Naive B cell (primary cell): ENCODE measurements at places on chromosomes 2 and 18.
A peak's percentile ranks its signal among the peaks of the same experiment; 100 is the strongest.

- no peak for DNase-seq
These were observed 19.1 kb downstream of the SULT1C4 start for GRCh38 chr2:108396845-108397244.

DNA sequence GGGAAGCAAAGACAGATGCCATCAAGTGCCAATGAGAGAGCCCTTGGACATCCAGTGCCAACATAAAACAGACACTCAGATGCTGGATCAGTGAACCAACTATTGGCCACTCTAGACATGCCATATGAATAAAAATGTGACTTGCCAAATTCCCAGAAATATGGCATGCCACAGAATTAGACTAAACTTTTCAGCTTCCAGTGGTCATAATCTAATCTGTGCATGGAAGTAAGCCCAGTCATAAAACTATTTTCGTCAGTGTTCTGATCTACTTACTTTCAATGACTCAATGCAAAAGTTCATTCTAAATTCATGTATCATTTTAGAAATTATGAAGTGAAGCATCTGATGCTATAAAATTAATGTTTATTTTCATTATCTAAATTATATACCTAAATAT lies 1506.2 kb upstream of the NXPH2 start:
- no peak for DNase-seq

DNA sequence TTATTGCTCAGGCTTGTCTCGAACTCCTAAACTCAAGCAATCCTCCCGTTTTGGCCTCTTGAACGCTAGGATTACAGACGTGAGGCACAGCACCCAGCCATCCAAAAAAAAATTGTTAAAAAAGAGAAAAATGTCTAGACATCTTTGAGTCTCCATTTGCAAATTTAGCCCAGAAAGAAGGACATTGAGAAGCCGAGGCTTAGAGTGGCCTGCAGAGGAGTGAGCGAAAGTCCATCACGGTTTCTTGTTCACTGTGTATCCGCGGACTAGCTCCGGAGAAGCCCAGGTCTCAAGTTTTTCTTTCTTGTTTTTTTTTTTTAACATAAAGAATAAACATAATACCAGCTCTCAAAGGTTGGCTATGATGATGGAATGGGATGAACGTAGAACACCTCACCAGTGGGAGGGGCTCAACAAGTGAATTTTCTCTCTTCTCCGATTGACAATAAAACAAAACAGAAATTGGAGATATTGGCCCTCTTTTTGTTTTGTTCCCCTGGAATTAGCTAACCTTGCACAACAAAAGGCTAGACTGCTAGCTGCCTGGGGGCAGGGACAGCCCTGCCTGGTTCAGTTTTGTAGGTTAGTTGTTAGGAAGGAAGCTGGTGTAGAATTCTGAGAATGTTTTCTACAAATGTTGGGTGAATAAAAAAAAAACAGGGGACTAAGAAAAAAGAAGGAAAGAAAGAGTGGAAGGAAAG lies 163.4 kb downstream of the MYCN start:
- DNase-seq: no peak

DNA sequence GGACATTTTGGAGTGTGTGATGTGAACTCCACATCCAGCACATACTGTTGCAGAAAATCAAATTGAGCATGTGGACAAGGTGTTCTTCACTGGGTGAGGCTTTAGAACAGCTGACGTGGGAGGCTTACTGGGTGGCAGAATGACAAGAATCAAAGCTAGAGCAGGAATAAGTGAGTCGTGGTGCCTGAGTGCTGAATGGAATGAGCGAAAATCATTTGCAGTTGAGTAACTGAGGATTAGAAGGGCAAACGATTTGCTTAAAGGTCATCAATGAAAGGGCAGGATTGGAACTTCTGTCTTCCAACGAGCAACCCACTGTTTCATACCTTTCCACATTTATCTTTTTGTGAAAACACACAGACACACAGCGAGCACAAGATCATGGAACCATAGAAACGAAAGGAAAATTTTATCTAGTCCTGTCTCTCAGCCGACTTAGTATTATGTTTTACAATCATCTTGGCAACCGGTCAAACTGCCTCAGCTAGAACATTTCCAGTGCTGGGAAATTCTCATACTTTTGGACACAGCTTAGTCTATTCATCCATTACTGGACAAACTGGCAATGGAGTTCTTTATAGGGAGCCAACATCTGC lies 7.2 kb upstream of the DAW1 start:
- no peak for DNase-seq

- DNase-seq: peak; percentile 7
These were observed 593 bp downstream of the ZNF514 start for GRCh38 chr2:95158891-95159619.

GRCh38 chr2:173553593-173553992 lies 198.9 kb downstream of the CDCA7 start:
- no peak for DNase-seq

- no peak for DNase-seq
These were observed 95.5 kb downstream of the LTBP1 start for GRCh38 chr2:33042265-33042664.

DNA sequence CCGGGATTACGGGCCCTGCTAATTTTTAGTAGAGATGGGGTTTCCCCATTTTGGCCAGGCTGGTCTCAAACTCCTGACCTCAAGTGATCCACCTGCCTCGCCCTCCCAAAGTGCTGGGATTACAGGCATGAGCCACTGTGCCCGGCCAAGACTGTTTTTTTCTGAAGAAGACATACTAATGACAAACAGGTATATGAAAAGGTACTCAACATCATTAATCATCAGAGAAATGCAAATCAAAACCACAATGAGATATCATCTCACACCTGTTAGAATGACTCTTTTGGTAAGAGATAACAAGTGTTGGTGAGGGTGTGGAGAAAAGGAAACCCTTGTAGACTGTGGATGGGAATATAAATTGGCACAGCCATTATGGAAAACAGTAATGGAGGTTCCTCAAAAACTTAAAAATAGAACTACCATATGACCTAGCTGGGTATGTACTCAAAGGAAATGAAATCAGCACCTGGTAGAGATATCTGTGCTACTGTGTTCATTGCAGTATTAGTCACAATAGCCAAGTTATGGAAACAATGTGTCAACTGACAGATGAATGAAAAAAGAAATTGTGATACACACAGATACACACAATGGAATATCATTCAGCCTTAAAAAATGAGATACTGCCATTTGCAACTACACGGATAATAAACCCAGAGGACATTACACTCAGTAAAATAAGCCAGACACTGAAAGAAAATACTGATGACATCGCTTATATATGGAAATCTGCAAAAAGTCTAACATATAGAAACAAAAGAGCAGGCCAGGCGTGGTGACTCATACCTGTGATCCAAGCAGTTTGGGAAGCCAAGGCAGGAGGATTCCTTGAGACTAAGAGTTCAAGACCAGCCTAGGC lies 20.8 kb downstream of the SOS1 start:
- DNase-seq: no peak

DNA sequence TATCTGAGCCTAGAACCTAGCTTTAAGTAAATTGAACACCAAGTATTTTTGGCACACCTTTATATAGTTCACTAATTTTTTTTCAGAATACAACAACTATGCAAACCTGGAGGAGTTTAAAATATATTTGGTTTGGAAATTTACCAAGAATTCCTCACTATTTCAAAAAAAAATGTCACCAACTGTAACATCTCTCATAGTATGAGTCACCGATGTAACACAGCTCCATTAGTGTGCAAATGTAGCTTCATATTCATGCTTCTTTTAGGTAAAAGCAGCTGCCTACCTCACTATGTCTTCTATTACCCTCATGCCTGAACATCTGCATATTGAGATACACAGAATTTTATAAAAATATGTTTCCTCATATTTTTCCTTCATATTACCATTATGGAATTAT lies 80.5 kb downstream of the NRXN1 start:
- DNase-seq: no peak

DNA sequence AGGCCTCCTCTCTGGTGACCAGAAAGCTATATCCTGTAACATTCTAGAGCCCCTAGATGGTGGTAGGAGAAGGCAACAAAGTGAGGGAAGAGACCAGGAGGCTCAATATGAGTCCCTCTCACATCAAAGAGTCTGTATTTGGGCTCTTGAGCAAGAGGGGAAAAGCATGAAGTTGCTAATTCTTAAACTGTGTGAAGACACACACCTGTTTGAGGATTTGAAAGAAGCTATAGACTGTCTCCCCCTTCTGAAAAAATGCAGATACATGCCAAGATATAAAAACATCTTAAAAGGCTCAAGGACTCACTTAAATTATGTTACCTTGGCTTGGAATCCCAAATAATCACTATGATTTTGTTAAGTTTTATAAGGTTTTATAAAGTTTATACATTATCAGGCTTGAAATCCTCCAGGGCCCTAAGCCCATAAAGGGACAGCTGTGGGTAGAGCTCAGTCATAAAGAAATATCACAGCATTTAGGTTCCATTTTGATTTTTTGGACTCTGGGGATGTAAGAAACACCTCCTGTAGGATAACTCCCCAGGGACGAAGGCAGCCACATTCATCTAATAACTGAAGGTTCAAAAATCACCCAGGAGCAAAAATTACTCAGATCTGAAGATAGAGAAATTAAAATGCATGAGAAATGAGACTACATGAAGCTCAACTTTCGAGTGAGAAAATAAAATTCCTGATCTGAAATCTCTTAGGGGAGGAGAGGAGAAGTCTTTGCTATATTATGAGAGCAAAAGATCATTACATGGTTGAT lies 136.1 kb upstream of the LGALSL start:
- no peak for DNase-seq

DNA sequence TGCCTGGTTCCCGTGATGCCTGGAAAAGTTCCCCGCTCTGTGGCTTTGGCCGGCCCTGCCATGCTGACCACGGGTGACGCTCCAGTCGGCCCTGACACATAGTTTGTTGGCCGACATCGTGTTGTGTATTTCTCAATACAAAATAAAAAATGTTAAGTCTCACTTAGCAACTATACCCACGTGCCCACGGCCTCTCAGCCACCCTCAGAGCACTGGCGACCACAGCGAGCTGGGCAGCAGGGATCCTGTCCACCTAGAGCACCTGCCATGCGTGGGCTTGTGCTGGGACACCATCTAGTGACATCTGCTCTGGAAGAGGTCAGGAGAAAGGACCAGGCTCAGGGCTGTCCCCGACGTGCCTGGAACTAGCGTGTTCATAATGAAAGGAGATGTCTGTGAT lies 261.7 kb downstream of the HDAC4 start:
- no peak for DNase-seq

DNA sequence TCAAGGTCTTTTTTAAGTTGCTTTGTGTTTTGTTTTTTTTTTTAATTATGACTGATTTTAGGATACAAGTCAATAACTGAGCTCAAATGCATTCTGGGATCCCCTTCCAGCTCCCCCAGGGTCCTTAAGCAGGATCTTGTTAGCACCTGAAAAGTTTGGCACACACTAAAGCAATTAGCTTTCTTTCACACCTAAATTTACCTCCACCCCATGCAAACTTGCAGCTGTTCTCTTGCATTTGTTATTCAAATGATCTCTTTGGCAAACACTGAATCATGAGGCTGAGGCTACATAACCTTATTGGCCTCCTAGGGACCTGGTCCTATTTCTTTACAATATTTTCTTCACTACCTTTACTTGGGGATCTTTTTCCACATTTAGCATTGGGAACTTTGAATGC lies 2026.1 kb upstream of the CELF4 start:
- no peak for DNase-seq

- no peak for DNase-seq
These were observed 36.2 kb downstream of the LCT start for GRCh38 chr2:135800513-135801460.

DNA sequence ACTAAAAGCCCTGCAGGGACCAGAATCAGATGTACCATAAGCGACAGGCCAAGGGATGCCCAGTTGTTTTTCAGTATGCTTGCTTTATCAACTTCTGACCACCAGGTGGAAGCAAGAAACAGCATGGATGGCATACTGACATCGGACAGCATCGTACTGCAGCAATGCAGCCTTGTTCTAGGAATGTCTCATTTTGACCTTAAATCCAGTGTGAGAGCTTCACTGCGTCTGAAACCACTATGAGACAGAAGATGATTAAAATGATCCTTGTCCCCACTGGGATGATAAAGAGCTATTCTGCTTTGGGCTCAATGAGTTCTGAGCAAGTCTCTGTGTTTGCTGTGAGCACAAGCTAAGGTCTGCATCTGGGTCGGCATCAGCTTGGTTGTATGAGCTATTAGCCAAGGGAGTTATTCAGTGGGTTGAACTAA lies 54.3 kb downstream of the CDK15 start:
- peak; percentile 34 for DNase-seq

- DNase-seq: no peak
These were observed 60.4 kb downstream of the CIB4 start for GRCh38 chr2:26580751-26581150.

DNA sequence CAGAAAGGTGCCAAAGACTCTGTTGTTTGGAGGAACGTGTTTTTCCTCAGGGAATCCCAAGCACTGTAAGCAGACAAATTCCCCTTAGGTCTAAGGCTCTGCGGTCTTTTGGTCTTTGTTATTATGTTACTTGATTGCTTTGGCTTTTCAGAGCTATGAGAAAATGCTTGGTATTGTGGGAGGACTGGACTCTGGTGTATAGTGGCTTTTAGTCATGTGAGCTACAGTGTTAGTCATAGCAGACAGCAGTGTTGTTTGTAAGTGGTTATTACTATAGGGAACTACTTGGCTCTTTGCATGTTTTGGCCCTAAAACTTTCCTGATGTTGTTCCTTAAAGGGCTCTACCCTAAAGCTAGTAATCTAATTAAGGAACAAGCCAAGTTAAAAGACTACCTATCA lies 956.2 kb upstream of the LRATD1 start:
- no peak for DNase-seq

GRCh38 chr2:100242891-100243619 lies 79.2 kb downstream of the LONRF2 start:
- DNase-seq: peak; percentile 67

DNA sequence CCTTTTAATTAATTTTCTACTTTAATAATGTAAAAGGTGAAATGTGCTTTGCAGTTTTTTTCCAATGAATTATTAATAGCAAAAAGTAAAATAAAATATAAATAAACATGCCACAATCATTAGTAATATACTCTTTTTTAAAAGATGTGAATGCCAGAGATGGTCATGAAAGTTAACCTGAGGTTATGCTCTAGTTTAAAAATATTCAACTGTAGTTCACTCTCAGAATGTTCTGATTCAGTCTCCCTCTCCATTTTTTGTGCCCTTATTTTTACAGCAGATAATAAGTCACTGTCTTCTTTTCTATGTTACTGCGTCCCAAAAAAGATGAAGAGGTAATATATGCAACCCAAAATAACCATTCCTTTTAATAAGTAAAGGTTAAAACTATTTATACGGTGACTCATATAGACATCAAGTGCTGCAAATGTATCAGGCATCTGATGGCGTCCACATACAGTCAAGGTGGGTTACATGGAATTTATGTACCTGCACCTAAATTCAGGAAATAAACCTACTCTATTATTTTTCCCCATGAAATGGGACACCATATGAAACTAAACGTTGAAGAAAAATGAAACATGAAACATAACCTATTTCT lies 153.6 kb upstream of the ZNF804A start:
- no peak for DNase-seq

DNA sequence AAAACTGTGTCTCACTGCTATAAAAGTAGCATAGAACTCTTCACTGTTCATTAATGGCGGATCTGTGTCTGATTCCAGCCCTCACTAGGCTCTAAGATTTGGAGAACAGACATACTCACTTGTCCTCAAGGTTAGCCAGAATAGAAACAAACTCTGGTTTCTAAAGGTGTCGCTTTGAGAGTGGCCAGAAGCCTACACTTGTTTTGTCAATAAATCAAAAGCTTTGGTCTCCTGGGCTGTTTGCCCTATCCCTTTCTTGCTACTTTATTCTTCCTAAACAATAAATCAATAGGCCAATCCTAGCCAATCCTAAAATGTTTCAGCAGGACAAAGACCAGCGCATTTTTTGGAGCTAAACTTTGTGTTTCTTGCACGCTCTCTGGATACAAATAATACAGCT lies 1064.6 kb upstream of the CHAC2 start:
- DNase-seq: no peak

- no peak for DNase-seq
These were observed 166.7 kb downstream of the MEIS1 start for GRCh38 chr2:66601624-66602023.
